ENCODE measurements at places on chromosomes 6 and 20. TPM values are rescaled to one million over a fixed set of nuclear protein-coding genes. Genes with fewer than 3 reads are reported as not detected.

TMEM244 gene
- not detected for total RNA-seq

B3GAT2 gene
- not detected for total RNA-seq

TSPO2 gene
- total RNA-seq, result not detected

- DNase-seq, result no peak
Observed at GRCh38 chr20:63177134-63177784, 38.7 kb downstream of the YTHDF1 start.

GRCh38 chr6:166419717-166420116, 37.0 kb upstream of the MPC1 start:
- DNase-seq, result no peak

GRCh38 chr6:42278131-42278853, 60.6 kb upstream of the MRPS10 start:
- no peak for DNase-seq

GRCh38 chr6:82437701-82438100, 74.1 kb downstream of the TPBG start:
- no peak for DNase-seq

- no peak for DNase-seq
Observed at GRCh38 chr6:157964100-157964499, 17.6 kb upstream of the SYNJ2 start.
